Hematopoietic multipotent progenitor cell (in vitro differentiated cells): ENCODE measurements at places on chromosomes 1 and 21. TPM values are rescaled to one million over a fixed set of nuclear protein-coding genes. Genes with fewer than 3 reads are reported as not detected.

GRCh38 chr21:42397746-42398394 lies 2.0 kb upstream of the TMPRSS3 start:
- no peak for DNase-seq

DNA sequence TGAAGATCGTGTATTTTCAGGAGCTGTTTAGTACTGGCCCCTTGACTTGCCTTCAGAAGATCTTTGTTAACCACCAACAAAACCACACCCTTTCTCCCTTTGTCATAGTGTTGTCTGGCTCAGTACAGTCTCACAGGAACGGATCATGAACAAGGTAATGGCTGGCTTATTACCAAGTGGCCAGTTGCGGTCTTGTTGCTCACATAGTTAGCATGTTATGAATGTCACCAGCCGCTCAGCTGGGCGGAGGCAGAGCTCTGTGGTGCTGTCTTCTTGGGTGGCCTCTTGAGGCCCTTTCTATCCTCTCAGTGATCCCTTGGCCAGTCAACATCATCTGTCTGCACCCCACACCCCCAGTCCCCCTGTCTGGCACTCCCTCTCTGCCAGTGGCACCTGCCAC lies 21.4 kb downstream of the CNIH3 start:
- no peak for DNase-seq

DNA sequence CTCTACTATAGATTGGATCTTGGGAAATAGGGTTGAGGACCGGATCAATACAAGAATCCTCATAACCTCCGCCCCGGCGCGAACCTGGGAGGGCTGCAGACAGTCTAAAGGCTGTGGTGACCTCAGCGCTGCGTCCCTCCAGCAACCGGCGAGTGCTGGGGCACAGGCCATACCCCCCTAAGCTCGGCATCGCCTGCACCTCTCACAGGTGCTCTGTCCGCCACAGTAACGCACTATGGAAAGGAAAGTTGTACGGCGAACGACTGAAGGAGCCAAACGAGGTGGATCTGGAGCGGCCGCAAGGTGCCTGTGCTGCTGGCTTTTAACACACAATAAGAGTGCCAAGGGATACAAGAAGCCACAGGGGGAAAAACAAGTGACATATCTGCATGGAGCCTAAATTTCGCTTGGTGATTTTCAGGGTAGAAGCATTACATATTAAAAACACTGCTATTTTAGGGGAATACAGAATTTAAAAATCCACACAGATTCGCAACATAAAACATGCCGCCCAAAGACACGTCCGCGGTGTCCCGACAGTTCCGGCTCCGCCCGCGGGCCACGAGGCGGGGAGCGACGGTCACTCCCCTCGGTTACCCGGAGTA lies 1.4 kb upstream of the RBM15 start:
- no peak for DNase-seq

GRCh38 chr1:63319046-63320021 lies 3.0 kb upstream of the FOXD3 start:
- DNase-seq = no peak

DNA sequence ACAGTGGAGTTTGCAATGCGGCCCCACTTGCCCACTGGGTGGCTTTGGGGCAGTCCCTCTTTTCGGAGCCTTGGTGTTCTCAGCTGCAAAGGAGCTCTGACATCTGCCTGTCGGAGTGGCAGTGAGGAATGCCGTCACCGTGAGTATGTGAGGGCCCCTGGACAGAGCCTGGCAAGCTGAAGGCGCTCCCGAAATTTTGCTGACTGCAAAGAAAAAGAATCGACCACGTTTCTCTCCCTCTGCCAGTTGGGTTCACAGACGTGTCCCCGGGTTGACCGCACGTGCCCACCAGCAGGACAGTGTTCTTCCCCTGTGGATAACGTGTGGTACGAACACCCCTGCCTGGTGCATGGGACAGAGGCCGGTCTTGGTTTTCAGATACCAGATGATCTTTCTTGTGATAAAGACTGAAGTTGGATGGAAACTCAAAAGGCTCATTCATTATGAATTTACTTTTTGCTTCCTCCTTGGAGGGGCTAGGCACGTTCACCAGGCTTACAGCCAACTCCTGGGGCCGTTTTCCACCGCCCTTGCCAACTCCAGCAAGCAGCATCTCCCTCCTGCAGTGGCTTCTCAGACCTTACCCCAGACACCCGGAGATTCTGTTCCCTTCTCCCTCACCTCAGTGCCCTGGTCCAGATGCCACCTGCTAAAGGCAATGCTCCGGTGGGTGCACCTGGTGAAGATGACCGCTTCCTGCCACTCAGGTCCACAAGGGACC lies 29.7 kb downstream of the ECE1 start:
- DNase-seq = no peak

Gene METTL18
- 1.9 TPM for total RNA-seq

Gene CR2
- 0.54 TPM for total RNA-seq
